ENCODE measurements at places on chromosomes 3 and 15.

DNA sequence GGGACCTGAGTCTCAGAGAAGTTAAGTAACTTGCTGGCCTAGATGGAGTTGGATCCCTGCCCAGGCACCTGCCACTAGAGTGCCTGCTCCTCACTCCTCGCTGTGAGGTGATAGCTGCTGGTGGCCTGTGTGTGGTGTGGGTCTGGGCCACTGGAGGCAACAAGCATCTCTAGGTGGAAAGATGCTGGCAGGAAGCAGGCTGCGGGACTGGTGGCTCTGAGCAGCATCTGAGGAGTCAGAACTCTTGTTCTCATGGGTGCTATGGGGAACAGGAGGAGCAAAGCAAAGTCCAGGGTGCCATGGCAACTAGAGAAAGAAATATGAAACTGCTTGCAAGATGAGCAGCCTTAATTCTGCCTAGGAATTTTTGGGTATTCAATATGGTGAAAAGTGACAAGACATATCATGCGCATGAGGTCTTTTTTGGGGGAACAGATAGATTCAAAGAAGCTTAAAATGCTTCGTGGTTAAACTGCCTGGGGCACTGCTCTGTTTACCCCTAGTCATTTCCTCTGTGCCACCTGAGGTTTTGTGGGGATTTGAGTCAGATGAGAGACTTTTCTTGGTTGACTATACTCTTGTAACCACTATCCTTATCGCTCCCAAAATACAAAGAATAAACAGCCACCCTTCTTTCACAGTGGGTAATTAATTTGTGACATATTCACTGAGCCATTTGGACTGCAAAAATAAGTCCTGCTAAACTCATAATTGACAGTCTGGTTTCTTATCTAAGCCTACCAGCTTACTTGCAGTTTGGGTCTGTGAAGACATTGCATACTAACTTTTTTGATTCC, 50.3 kb downstream of the MED12L start:
- H3K36me3 ChIP-seq = no peaks in the 10 kb centered on the region
- DNase-seq = peak; percentile 69
- peaks cover 30% of the 10 kb centered on the region for H3K4me1 ChIP-seq
- H3K27me3 ChIP-seq = peaks cover 6% of the 10 kb centered on the region

- no peaks in the 10 kb centered on the region for H3K27me3 ChIP-seq
- H3K27ac ChIP-seq = no peak overlapping the region
- no peaks in the 10 kb centered on the region for H3K4me1 ChIP-seq
- H3K36me3 ChIP-seq = no peaks in the 10 kb centered on the region
- DNase-seq = no peak
These were observed 258.6 kb upstream of the KCNMB2 start for GRCh38 chr3:178277605-178278004.

GRCh38 chr3:74139648-74140047, 474.8 kb downstream of the CNTN3 start:
- no peak overlapping the region for H3K4me3 ChIP-seq
- no peaks in the 10 kb centered on the region for H3K4me1 ChIP-seq
- no peak for DNase-seq
- H3K27ac ChIP-seq = no peak overlapping the region

DNA sequence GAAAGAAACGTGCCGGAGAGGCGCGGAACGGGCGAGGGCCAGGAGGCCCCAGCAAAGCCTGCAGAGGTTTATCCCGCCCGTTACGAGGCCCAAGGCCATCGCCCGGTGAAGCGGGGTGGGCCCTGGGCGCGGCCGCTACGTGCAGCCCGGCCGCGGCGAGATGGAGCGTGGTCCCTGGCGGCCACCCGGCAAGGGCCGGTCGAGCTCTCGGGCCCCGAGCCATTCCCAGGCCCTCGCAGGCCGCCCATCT, 1.1 kb downstream of the PKM start:
- peak overlapping the region; percentile 97 for H3K27ac ChIP-seq
- H3K4me3 ChIP-seq = peak overlapping the region; percentile 93
- peaks cover 38% of the 10 kb centered on the region for H3K36me3 ChIP-seq
- no peaks in the 10 kb centered on the region for H3K27me3 ChIP-seq
- DNase-seq = no peak
- peaks cover 56% of the 10 kb centered on the region for H3K4me1 ChIP-seq

DNA sequence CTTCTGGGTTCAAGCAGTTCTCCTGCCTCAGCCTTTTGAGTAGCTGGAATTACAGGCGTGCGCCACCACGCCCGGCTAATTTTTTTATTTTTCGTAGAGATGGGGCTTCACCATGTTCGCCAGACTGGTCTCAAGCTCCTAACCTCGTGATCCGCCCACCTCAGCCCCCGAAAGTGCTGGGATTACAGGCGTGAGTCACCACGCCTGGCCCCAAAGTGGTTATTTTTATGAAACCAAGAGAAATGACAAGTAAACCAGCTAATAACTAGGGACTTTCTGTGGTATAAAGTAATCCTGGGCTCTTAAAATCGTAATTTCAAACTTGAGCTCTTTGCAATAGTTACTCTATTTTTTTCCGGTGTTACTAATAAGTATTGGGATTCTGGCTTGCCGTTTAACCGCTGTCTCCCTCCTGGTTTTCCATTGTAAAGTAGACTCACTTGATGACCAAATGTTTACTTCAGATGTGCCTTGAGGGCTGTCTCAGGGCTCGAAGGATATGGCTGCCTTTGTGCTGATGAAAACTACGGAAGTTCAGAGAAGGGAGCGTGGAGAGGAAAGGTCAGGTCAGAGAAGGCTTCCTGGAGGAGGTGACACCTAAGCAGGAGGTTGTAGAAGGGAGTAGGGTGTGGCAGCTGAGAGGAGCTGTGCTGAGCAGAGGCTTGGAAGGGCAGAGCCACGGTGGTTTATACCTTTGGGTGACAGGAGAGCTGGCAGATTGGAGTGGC, 4.2 kb downstream of the ZSCAN2 start:
- peaks cover 20% of the 10 kb centered on the region for H3K36me3 ChIP-seq
- peaks cover 37% of the 10 kb centered on the region for H3K4me1 ChIP-seq
- peak overlapping the region; percentile 15 for H3K4me3 ChIP-seq
- no peaks in the 10 kb centered on the region for H3K27me3 ChIP-seq
- no peak overlapping the region for H3K27ac ChIP-seq

- no peaks in the 10 kb centered on the region for H3K4me1 ChIP-seq
- H3K27ac ChIP-seq = no peak overlapping the region
- no peaks in the 10 kb centered on the region for H3K27me3 ChIP-seq
- no peak for DNase-seq
These were observed 396.1 kb upstream of the ROBO2 start for GRCh38 chr3:76643623-76644304.

DNA sequence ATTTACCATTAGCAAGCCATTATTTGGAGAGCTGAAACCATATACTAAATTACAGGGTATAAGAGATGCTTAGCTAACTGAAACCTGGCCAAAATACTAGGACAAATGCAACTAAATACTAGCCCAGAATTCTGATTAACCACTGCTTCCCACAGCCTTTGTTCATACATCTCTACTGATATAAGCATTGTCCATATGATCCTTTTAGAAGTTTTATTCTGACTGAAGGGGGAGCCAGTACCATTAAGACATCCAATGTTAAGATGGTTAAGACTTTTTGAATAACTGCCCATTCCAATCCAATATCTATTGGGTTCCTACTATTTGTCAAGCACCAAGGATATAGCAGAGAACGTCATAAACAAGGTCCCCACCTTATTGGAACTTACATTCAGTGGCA, 421.3 kb downstream of the FOXP1 start:
- no peak overlapping the region for H3K4me3 ChIP-seq
- no peak overlapping the region for H3K27ac ChIP-seq
- H3K27me3 ChIP-seq = no peaks in the 10 kb centered on the region

DNA sequence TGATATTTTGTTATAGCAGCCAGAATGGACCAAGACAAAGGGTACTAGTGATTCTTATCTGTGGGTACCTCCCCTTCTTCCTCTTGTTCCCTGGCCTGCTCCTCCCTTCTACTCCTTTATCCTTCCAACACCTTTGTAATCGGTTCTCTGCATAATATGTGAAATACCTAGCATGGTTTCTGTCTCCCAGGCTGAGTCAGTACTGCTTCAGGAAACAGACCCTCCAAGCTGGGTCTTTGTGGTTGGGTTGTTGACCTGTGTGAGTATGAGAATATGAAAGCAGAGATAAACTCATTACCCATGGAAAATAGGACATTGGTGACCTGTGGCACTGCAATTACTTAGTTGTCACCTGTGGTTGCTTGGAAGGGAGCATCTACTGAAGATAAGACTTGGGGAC, 69.3 kb upstream of the KLF13 start:
- H3K27me3 ChIP-seq = peaks cover 5% of the 10 kb centered on the region
- H3K36me3 ChIP-seq = peaks cover 4% of the 10 kb centered on the region
- DNase-seq = no peak
- H3K4me3 ChIP-seq = no peak overlapping the region
- peaks cover 70% of the 10 kb centered on the region for H3K4me1 ChIP-seq

GRCh38 chr3:16309558-16309957, 44.5 kb downstream of the OXNAD1 start:
- H3K27ac ChIP-seq = peak overlapping the region; percentile 92
- peak overlapping the region; percentile 70 for H3K4me3 ChIP-seq
- H3K36me3 ChIP-seq = peaks cover 86% of the 10 kb centered on the region
- H3K4me1 ChIP-seq = peaks cover 90% of the 10 kb centered on the region
- H3K27me3 ChIP-seq = no peaks in the 10 kb centered on the region

DNA sequence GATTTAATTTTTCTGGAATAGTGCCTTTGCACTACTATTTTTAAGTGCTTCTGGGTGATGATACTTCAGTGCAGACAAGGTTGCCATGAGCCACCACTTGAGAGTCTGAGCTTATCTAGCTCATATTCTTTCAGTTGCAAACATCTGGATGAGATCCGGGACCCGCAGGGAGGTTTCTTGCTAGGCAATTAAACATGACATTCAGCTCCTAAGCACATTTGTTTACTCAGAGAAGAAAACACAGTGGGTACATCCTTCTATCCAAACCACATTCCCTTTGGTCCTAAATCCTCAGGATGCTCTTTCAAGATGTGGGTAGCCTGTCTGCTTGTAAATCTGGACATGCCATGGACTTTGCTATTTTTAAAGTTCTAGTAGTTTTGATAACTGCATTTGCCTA, 12.0 kb downstream of the PLSCR1 start:
- H3K4me1 ChIP-seq = peaks cover 48% of the 10 kb centered on the region
- no peak overlapping the region for H3K4me3 ChIP-seq
- no peak for DNase-seq
- no peak overlapping the region for H3K27ac ChIP-seq
- H3K27me3 ChIP-seq = no peaks in the 10 kb centered on the region

DNA sequence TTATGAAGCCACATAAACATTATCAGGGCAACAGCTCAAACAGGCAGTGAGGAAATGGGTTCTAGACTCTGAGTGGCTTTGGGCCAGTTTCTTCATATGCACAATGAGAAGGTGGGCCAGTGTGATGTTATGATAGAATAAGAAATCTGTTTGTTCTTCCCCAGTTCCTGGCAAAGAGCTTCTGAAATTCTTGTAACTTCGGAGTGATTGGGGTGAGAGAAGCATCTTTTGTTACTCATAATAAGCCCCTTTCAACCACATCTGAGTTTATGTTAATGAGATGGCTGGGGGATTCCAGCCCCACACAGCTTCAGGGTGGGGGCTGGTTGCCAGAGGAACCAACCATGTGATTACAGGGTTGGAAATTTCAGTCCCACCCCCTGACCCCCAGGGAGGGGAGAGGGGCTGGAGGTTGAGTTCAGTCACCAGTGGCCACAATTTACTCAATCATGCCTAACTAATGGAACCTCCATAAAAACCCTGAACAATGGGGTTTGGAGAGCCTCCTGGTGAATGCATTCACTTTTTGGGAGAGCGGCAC, 57.0 kb upstream of the FRMD4B start:
- DNase-seq = no peak
- H3K4me3 ChIP-seq = no peak overlapping the region
- H3K27ac ChIP-seq = no peak overlapping the region

DNA sequence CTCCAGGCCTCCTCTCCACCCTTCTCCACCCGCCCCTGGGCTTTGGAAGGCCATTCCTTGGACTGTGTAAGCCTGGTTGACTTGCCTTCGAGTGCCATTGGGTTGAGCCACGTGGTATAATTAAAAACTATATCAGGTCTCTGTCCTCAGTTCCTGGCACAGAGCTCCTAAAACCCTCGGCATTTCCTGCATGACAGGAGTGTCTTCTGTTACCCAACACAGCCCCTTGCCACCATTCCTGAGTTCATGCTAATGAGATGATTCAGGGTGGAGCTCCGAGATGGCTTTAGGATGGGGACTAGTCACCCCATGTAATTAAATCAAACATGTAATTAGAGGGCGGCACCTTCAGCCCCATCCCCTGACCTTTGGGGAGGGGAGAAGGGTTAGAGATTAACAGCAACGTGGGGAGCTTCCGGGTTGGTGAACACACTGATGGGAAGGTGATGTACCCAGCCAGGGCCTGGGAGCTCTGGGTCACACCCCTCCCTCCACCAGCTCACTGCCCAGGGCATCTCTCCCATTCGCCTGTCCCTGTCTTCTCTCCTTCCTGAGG, 256.4 kb downstream of the FAM43A start:
- H3K27me3 ChIP-seq = no peaks in the 10 kb centered on the region
- H3K4me3 ChIP-seq = no peak overlapping the region
- H3K27ac ChIP-seq = no peak overlapping the region
- no peaks in the 10 kb centered on the region for H3K36me3 ChIP-seq

- peaks cover 24% of the 10 kb centered on the region for H3K4me1 ChIP-seq
- H3K36me3 ChIP-seq = no peaks in the 10 kb centered on the region
- peak overlapping the region; percentile 1 for H3K4me3 ChIP-seq
- H3K27me3 ChIP-seq = no peaks in the 10 kb centered on the region
These were observed 136.6 kb downstream of the TGFBR2 start for GRCh38 chr3:30742796-30743619.

GRCh38 chr3:10619989-10620832, 114.8 kb upstream of the ATP2B2 start:
- no peak for DNase-seq
- no peaks in the 10 kb centered on the region for H3K4me1 ChIP-seq
- H3K36me3 ChIP-seq = no peaks in the 10 kb centered on the region
- H3K4me3 ChIP-seq = no peak overlapping the region

DNA sequence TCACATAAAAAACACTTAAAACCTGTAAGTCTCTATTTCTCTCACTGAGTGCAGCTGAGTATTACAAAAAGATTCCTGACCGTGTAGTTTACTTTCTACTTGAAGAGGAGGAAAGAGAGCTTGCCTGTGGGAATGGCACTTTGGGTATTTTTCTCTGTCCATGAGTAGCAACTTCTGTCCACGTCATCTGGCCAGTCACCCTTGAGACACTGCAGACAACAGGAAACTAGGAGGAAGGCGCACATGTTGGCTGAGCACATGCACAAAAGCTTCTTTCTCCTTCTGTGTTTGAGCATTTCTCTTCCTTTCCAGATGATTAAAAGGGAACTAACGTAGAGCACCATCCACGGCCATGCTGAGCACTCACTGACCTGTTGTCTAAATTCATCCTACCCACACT, 19.7 kb downstream of the STARD5 start:
- DNase-seq = no peak
- peaks cover 70% of the 10 kb centered on the region for H3K4me1 ChIP-seq
- peak overlapping the region; percentile 98 for H3K4me3 ChIP-seq
- peaks cover 98% of the 10 kb centered on the region for H3K36me3 ChIP-seq
- H3K27me3 ChIP-seq = no peaks in the 10 kb centered on the region

All from activated CD4-positive, alpha-beta T cell treated with anti-CD3 and anti-CD28 coated beads, Interleukin-2, amount 10 ng/mL, durations not matched to agents 7 days and 5 days (primary cell).